ENCODE measurements at places on chromosomes 7 and 10.

- no peak for DNase-seq
These were observed 263.8 kb upstream of the ZNF32 start for GRCh38 chr10:43912469-43912868.

GRCh38 chr7:23373151-23374004, 74.2 kb downstream of the MALSU1 start:
- no peak for DNase-seq

- DNase-seq, result no peak
These were observed 349.8 kb downstream of the NXPH1 start for GRCh38 chr7:8783229-8783628.

GRCh38 chr7:136069840-136070529, 92.8 kb upstream of the MTPN start:
- no peak for DNase-seq

DNA sequence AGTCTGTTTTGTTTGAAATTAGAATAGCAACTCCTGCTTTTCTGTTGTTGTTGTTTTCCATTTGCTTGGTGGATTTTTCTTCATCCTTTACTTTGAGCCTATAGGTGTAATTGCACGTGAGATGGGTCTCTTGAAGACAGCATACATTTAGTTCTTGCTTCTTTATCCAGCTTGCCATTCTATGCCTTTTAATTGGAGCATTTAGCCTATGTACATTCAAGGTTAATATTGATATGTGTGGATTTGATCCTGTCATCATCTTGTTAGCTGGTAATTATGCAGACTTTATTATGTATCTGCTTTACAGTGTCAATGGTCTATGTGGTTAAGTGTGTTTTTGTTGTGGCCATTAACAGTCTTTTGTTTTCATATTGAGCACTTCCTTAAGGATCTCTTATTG, 708.9 kb upstream of the ANKRD30A start:
- DNase-seq, result no peak

GRCh38 chr10:132833421-132834111, 47.6 kb upstream of the NKX6-2 start:
- DNase-seq, result no peak

DNA sequence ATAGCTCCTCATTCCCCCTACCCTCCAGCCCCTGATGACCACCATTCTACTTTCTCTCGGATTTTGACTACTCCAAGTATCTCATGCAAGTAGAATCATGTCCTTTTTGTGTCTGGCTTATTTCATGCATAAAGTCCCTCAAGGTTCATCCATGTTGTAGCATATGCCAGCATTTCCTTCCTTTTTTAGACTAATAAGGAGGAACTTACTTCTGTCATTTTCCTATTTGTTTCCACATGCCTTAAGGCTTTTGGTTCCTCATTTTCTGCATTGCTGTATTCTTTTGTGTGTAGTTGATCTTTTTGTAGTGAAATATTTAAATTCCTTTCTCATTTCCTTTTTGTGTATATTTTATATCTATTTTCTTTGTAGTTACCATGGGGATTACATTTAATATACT, 376.9 kb downstream of the CALN1 start:
- DNase-seq, result no peak

- peak; percentile 38 for DNase-seq
These were observed 97.1 kb upstream of the ARID5B start for GRCh38 chr10:61804414-61804813.

Measured in AG08395 (cell line).